ENCODE measurements at places on chromosomes 5 and 9.

- no peak for DNase-seq
These were observed 759.6 kb downstream of the MTRR start for GRCh38 chr5:8628521-8628920.

DNA sequence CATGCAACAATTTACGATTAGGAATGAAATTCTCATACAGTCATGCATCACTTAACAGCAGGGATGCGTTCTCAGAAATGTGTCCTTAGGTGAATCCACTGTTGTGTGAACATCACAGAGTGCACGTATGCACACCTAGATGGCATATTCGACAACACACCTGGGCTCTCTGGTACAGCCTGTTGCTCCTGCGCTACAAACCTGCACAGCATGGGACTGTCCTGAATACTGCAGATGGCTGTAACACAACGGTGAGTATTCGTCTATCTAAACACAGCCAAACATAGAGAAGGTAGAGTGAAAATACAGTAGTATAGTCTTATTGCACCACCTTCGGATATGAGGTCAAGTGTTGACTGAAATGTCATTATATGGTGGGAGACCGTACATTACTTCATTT lies 44.0 kb upstream of the LCP2 start:
- DNase-seq = no peak

DNA sequence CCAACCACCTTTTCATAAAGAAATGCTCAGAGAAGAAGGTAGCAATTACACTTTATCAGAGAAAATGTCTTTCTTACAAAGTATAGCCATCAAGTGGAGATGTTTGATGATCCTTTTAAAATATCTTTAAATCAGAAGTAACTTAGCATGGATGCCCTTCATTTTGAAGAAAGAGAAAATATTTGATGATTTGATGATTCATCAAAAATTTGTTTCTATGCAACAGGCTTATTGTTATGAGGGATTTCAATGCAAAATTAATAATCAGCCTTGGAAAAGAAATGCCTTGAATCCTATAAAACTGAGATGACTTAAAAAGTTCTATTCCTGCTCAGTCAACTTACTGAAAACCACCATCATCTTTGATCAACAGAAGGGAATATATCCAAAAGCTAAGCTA lies 291.6 kb downstream of the MLLT3 start:
- no peak for DNase-seq

GRCh38 chr5:158975363-158975762 lies 124.4 kb downstream of the EBF1 start:
- no peak for DNase-seq

- no peak for DNase-seq
These were observed 7.2 kb downstream of the NRG2 start for GRCh38 chr5:140035881-140036280.
